ENCODE measurements at places on chromosomes 7 and 10.

DNA sequence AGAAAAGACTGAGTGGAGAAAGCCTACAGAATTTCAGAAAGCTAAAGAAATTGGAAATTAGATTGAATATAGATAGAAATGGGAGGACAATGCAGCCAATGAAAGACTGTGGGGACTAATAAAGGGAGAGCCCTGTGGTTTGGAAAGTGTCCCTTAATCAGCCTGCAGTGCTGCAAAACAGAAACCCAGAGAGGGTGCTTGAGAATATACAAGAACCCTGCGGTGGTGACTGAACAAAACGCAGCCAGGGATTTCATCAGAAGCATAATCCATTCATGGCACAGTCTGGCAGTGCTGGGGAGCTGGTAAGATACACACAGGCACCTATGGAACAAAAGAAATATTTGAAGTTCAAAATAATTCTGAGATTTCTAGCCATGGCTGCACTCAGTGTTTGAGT is 19.1 kb downstream of the CEP41 start:
- DNase-seq, result no peak

- no peak for DNase-seq
Observed at GRCh38 chr10:34649385-34649784, 165.7 kb downstream of the PARD3 start.

GRCh38 chr7:140326116-140326928 is 72.0 kb downstream of the SLC37A3 start:
- peak; percentile 9 for DNase-seq

DNA sequence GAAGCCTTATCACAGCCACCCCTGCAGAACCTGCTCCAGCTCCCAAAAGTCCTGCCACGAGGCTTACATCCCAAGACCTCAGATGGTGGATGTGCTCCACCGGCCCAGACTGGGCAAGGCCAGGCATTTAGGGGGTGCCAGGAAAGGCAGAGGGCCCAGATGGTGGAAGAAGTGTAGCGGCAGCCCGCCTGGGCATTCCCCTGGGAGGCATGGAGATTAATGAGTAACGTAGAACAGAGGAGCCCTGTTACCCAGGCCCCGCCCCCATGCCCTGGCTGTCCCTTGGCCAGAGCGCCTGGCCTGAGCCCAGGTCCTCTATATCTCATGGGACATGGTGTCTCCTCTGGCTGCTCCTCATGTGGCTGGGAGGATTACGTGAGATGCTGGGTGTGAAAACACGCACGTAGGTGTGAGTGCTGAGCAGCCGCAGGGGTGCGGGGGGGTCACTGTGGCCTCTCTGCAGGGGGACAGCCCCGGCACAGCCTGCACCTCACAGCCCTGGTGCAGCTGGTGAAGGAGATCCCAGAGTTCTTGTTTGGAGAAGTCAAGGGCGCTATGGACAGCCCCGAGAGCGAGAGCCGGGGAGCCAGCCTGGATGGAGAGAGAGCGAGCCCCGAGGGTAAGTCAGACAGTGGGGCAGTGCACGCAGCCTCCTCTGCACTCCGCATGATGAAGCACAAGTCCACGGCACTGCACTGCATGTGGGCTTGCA is 52.9 kb downstream of the ZNF467 start:
- no peak for DNase-seq

DNA sequence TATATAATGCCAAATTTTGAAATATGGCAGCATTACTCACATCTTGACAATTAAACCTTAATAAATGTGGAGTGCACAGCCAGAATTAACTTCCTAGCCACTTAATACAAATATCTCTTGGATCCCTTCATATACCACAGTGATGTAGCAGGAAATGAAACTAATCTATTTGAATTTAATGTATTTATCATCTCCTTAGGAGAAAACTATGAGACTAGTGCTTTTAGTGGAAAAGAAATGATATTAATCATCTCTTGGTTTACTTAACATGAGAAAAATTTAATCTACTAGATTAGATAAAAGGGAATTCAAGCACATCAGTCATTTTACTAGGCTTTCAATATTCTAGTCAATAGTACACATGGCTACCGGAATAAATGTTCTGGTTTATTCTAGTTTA is 55.7 kb upstream of the GPR22 start:
- DNase-seq, result no peak

DNA sequence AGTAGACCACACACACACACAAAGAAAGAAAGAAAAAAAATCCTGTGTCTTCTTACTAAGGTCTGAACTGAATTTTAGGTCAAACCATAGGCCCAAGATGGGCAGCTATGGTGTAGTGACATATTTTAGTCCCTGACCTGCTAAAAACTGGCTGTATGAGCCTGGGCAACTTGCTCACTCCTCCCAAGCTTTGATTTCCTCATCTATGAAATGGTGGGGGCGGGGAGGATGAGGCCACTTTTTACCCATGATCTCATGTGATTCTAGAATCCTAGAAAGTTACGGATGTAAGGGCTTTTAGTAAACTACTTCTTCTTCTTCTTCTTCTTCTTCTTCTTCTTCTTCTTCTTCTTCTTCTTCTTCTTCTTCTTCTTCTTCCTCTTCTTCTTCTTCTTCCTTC is 6.1 kb upstream of the CCL24 start:
- DNase-seq, result no peak

DNA sequence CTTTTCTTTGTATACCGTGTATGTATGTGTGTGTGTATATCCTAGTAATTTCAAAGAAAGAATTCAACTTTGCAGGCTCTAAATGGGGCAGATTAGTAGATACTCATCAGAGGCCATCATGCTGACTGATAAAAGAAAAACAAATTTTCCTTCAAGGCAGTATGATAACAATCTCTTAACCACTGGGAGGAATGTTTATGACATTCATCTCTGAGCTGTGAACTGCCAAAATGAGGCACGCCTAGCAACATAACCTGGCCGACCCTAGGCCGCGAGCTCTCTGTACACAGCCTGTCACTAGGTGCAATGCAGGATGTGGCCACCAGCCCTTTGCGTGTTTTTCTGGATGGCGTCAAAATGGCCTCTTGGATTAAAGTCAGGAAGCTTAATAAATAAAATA is 343.7 kb upstream of the GALNT17 start:
- no peak for DNase-seq

GRCh38 chr7:27110186-27111031 is 7.9 kb upstream of the HOXA2 start:
- no peak for DNase-seq

DNA sequence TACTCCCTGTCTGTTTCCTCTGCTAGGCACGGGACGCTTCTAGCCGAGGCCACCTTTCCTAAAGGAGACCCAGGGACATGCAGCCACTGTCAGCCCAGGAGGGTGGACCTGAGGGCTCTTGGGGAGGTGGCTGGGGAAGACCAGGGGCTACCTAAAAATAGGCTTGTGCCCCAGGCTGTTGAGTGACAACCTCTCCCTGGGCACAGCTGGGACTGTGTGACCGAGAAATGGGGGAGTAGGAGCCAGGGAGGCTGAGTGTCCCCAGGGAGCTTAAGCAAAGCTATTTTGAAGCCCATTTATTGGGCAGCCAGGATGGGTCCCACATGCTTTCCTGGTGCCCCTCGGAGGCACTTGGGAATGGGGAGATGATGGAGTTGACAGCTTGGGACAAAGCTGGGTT is 63.8 kb downstream of the CALML3 start:
- DNase-seq, result no peak

GRCh38 chr10:15209827-15210509 is 41.5 kb upstream of the NMT2 start:
- peak; percentile 50 for DNase-seq

DNA sequence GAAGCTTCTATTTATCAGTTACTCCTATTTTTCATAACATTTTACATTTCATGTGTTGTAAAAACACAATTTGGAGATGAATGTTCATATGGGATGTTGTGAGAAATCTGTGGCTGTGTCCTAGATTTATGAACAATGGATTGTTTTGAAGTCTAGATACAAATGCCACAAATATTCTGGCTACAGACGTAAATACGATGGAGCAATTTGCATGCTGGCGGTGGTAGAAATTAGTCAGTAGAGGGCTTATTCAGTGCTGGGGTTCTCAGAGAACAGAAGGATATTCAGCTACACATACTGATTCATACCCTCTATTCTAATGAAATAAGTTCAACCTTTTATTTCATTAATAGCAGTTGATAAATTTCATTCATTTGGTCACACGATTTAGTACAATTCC is 48.8 kb downstream of the PLPP4 start:
- DNase-seq, result no peak

GRCh38 chr10:30455816-30456215 is 21.8 kb downstream of the MAP3K8 start:
- no peak for DNase-seq

DNA sequence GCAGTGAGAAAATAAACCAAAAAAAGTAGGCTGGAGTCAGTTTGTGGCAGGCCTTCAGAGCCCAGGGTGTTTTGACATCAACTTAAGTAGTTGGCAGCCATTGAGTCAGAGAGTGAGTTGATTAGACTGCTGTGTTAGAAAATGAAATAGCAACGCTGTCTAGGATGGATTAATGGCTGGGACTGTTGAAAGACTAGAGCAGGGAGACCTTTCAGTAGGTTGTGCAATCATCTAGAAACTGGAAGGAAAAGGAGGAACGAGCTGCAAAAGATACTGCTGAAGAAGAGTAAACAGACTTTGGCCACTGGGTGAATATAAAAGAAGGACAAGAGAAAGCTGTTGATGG is 28.6 kb upstream of the TRIL start:
- DNase-seq, result no peak

DNA sequence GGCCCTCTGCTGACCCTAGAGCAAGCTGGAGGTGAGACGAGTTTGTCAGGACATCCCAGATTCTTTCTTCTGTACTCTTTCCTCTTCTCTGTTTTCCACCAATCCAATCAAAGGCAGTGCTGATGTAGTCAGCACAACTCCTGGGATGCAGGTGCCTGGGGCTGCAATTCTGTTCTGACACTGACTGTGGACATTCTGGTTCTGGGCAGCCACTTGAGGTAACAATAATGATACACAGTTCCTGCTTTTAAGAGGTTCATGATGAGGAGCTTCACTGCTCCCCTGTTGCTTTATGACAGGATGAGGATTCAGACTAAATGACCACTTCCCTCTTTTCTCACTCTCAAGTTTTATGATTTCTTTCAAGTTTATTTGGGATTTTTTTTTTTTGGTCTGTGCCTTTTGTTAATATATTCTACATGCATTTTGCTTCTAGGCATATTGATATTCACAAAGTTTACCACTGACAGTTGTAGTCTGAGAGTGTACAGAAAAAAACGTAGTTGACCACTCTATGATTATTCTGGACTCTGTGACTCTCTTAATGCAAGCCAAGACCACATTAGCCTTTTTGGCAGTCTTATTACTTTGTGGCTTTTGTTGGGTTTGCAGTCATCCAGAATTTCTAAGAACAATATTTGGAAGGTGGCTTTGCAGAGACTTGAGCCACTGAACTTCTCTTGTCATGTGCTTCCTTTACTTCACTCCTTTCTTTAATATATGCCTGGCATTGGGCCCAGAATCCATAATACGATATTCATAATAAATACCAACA is 247.6 kb downstream of the AUTS2 start:
- no peak for DNase-seq

GRCh38 chr10:103049237-103049636 is 131.1 kb downstream of the CNNM2 start:
- no peak for DNase-seq

GRCh38 chr10:11307937-11308336 is 290.3 kb downstream of the CELF2 start:
- no peak for DNase-seq

DNA sequence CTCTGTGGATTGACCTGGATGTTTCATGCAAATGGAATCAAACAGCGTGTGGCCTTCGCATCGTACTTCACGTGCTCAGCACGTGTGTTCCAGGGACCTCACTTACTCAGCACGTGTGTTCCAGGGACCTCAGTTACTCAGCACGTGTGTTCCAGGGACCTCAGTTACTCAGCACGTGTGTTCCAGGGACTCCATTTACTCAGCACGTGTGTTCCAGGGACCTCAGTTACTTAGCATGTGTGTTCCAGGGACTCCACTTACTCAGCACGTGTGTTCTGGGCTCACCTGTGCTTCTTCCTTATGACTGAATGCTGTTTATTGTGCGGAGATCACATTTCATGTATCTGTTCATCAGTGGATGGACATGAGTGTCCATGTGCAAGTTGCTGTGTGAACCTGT is 22.0 kb downstream of the INPP5A start:
- DNase-seq, result no peak

- no peak for DNase-seq
Observed at GRCh38 chr7:86776136-86776535, 132.4 kb downstream of the GRM3 start.

GRCh38 chr7:100835903-100836811 is 8.8 kb upstream of the EPHB4 start:
- DNase-seq, result no peak

DNA sequence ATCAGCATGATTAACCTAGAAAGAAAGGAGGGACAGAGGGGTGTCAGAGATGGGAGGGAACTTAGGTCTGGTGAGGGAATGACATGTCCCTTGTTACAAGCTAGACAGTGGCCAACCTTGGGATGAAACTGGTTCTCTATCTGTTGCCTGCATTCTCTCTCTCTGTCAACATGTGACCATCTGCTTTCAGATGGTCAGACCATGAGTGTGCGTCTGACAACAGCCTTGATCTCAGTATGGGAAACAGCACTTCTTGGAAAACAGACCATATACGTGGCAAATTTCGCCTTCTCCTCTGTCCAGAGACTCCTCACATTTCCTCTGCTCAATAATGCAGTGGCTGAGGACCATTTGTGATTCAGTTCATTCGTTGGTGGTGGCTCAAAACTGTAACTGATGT is 845.9 kb downstream of the TYW1 start:
- no peak for DNase-seq

DNA sequence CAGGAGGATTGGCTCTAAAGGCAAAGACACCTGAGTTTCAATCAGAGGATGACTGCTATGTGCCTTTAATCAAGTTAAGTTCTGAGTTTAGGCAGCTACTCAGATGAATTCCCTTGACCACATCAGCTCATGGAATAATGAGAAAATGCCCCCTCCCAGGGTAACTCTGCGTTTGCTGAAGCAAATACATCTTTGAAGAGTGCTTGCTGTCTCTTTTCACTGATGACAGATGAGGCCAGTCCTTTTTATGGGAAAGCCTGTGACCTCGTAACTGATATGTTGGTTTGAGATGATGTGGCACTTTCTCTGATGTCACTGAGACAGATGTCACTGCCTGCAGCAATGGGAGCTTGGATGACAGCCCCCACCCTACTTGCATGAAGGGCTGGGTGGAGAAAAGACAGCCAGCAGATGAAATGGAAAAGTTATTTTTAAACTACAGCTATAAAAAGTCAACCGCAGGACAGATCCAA is 43.7 kb upstream of the DGKI start:
- DNase-seq, result no peak

DNA sequence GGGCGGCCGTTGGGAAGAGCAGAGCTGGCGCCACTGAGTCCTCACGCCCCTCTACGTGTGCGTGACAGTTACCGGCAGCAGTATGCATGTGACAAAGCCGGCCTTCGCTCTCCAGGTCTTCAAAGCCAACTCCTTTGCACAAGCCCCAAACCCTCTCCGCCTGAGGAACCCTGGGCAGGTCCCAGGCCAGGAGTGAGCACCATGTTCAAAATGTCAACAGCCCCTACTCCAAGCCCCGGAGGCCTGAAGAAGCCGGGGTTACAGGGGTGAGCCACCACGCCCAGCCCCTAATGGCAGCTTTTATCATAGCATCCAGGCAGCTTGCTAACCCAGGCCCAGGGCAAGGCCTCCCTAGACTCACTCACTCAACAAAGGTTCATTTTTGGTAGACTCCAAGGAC is 70.8 kb downstream of the OAT start:
- DNase-seq, result no peak

GRCh38 chr7:74064696-74065095 is 18.9 kb upstream of the LIMK1 start:
- no peak for DNase-seq
